Kidney capillary endothelial cell (primary cell): ENCODE measurements at places on chromosomes 6 and 20.
A peak's percentile ranks its signal among the peaks of the same experiment; 100 is the strongest.

GRCh38 chr20:44117296-44118184 lies 69.4 kb downstream of the JPH2 start:
- no peak for DNase-seq

- peak; percentile 88 for DNase-seq
Measured at GRCh38 chr20:15220778-15221565, 883.6 kb upstream of the FLRT3 start.

GRCh38 chr20:37903317-37904007 lies 535 bp downstream of the VSTM2L start:
- no peak for DNase-seq

GRCh38 chr6:132587424-132587823 lies 2.1 kb downstream of the TAAR5 start:
- no peak for DNase-seq

GRCh38 chr20:48862279-48862678 lies 34.5 kb upstream of the PREX1 start:
- no peak for DNase-seq

DNA sequence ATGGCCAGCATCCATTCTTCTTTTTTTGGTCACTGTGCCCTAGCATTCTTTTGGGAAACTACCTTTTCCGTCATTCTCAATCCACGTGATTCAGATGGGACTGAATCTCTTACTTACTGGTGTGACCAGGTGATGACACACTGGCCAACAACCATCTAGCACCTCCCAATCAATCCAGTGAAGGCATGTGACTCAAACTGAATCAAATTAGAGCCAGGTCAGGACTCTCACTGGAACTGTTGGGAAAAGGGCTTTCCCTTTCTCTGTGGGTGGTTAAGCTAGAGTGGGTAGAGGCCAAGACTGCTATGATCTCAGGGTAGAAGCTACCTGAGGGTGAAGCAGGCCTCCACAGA lies 36.2 kb upstream of the ZMYND8 start:
- DNase-seq: no peak

DNA sequence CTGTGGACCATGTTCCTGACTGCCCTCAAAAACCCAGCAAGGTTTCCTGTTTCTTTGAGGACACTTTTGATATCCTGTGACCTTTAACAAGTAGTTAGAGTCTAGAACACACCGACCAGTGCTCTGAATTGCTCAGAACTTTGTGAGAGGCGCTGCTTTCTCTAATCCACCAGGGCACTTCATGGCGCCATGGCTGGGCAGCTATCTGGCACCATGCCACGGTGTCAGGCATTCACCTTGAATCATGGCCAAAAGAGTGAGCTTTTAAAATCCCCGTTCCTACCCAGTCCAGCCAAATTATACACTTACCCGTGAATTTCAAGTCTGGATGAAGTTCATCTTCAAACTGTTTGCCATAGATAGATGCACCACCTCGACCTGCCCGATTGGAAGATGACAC lies 17.0 kb upstream of the CPNE5 start:
- no peak for DNase-seq

- no peak for DNase-seq
Measured at GRCh38 chr6:31558631-31559500, 11.5 kb downstream of the NFKBIL1 start.

DNA sequence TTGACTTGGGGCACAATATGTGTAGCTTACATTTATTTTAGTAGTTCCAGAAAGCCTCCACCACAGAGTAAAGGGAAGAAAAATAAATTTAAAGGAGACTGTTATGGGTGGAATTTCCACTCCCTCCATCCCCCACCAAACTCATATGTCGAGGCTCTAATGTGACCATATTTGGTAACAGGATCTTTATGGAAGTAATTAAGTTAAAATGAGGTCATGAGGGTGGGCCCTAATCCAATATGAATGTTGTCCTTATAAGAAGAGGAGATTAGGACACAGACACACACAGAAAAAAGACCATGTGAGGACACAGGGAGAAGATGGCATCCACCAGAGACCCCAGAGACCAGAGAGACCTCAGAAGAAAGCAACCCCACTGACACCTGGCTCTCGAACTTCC lies 189.7 kb downstream of the EDN1 start:
- DNase-seq: no peak

DNA sequence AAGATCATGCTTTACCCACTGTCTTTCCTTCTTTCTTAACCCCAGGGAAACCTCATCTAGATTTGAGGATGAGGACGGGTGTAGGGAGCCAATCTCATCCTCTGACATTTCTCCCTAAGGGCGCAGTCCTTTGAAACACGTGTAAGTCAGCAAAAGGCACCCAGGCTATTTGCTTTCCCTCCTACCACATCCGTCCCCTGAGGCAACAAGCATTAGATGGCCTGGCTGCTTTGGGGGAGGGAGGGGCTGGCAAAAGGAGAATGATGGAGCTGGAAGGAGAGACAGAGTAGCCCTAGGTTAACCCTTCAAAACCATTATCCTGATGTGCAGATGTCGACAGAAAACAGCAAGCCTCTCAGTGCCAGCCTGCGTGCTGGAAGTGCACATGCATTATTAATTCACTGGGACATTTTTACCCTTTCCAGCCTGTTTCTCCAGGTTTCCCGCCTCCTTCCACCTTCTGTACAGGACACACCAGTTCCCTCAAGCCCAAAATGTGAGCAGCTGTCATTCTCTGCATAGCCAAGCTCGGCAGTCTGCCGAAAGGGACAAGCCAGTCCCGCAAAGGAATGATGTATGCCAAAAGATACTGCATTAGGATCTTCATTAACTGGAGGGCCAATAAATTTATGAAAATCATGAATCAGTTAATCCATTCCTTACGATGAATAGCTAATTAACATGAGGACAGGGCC lies 547.2 kb downstream of the CD83 start:
- no peak for DNase-seq

DNA sequence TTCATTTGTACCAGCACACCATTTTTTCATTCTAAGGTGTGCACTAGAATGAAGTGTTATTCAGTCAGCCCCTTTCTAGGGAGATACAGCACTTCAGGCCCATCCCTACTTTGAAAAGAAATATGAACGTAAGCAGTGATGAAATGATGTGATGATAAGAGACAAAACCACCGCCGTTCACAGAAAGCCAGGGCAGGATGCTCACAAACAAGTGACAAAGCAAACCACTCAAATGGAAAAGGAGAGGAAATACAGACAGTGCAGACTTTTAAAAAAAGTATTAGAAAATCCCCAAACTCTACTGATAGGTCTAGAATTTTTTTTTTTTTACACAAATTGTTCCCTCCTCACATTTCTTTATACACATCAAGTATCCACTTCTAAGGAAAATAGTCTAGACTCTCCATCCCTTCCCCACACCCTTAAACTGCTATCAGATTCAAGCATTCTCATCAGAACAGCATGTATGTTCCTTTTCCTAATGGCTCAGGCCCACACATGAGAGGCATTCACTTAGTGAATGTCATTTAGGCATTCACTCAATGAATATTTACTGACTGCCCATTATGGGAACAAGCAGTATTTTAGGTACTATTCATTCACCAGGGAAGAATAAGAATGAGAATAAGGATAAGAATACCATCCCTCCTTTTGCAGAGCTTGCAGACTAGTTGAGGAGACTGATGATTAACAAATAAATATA lies 243.5 kb downstream of the GMPR start:
- DNase-seq: no peak

GRCh38 chr6:75874224-75874623 lies 125.2 kb downstream of the MYO6 start:
- no peak for DNase-seq

GRCh38 chr20:41218466-41218865 lies 81.1 kb downstream of the PLCG1 start:
- no peak for DNase-seq

DNA sequence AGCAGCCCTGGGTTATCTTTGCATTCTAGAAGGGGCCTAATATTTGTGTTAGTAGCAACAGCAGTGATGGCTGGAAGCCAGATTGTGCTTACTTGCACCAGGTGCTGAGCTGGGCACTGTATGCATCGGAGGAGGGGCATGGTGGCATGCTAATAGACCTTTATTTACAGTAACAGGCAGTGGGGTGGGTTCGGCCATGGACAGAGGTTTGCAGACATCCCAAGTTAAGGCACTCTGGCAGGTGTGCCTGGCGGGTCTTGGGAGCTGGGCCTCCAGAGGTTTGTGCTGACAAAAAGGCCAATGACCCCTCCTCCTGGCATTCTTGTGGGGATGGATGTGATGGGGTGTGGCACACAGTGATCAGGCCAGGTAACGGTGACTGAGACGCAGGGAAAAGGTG lies 39.0 kb upstream of the CD93 start:
- DNase-seq: no peak

- peak; percentile 13 for DNase-seq
Measured at GRCh38 chr20:64261138-64261537, 5.6 kb downstream of the PCMTD2 start.

- DNase-seq: no peak
Measured at GRCh38 chr20:35878113-35878625, 76.1 kb downstream of the SCAND1 start.

GRCh38 chr6:150752409-150752808 lies 113.1 kb upstream of the MTHFD1L start:
- DNase-seq: no peak
